ENCODE measurements at places on chromosomes 3 and 15.

DNA sequence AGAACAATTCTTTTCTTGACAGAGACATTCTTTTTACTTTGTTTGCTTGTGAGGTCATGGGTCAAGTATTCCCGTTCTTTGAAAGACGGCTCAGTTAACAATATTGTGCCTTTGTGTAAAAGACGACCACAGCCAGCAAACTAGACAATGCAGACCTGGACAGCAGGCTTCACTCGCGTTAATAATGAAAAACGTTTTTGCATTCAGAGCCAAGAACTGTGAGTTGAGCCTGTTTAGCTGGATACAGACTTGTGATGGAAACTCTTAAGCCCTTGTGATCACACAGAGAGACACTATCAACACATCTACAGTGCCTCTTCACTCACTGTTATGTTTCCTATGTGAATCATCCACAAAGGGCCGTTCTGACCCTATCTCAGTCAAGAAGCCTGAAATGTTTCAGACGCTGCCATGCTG lies 37.3 kb upstream of the CMTM7 start:
- DNase-seq = no peak

- no peak for DNase-seq
Observed at GRCh38 chr3:106025151-106025722, 156.4 kb upstream of the CBLB start.

DNA sequence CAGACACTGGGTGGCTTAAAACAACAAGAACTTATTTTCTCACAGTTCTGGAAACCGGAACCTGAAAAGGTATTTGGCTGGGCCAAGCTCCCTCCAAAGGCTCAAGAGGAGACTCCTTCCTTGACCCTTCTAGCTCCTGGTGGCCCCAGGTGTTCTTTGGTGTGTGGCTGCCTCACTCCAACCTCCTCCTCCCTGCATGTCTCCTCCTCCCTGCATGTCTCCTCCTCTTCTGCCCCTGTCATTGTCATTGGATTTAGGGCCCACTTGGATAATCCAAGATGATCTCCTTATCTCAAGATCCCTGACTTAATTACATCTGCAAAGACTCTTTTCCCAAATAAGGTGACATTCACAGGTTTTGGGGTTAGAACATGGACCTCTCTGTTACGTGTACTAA lies 69.8 kb upstream of the MFGE8 start:
- no peak for DNase-seq

DNA sequence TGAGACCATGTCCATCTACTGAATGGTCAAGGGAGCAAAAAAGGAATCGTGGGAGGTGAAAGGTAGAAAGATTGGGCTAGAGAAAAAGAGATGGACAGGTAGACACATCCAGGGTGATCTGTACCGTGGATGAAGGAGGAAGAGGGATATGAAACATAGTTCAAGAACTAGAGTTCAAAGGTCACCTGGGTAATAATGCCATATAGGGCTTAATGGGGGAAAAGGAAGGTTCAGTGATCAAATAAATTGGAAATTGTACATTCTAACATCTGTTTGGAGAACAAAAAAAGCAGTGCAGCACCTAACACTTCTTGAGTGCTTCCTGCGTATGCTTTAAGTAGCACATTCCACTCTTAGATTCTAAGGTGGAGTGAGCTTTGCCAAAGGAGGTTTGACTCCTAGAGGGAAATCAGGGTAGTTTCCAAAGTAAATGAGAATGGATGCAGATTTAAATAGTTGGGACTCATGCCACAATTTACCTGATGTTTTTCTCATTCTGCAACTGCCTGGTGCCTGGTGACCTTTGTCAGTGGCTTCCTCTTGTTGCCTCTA lies 46.6 kb downstream of the MITF start:
- no peak for DNase-seq

DNA sequence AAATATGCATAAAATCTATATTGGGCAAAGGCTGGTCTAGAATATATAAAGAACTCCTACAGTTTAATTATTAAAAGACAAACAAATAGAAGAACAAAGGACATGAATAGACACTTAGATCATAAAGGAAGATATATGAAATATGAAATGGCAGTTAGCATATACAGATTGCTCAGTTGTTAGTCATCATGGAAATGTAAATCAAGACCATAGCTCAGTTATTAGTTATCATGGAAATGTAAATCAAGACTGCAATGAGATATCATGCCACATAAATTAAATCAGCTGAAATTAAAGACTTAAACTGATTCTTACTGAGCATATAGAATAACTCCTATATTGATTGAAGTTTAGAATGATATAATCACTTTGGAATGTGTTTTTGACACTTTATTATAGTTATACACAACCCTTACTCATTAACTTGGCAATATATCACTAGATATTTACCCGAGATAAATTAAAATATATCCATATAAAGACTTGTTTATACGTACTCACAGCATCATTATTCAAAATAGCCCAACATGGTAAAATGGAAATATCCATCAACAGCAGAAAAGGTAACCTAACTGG lies 45.2 kb upstream of the GOLGA8B start:
- DNase-seq = no peak

DNA sequence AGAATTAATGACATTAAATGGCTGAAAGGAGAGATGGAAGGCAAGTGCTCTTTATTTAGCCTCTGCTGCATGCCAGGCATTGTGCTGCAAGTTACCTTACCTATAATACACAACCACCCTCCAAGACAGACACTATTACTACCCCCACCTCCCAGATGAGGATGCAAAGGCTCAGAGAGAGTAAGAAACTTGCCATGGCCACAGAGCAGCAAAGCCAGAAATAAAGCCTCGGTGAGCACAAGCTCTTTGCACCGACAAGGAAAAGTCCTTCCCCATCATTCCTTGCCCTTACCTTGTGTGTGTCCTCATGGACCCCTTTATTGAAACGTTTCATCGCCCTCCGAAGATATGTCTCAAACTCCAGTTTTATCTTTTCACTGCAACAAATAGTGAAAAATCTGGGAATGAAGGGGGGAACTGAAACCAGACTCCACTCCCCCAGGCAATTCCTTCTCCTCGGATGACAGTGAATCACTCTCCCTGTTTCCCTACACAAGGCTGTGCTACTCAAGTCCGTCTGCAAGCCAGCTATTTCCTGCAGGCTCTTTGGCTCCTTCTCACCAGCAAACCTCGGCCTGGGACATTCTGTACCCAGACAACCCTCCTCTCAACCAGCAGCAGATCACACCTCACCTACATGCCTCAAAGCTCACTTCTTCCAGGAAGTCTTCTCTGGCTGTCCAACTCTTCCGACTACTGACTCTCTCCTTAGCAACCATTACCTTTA lies 11.4 kb downstream of the XPC start:
- no peak for DNase-seq

- no peak for DNase-seq
Observed at GRCh38 chr3:86782286-86782685, 208.7 kb downstream of the VGLL3 start.

DNA sequence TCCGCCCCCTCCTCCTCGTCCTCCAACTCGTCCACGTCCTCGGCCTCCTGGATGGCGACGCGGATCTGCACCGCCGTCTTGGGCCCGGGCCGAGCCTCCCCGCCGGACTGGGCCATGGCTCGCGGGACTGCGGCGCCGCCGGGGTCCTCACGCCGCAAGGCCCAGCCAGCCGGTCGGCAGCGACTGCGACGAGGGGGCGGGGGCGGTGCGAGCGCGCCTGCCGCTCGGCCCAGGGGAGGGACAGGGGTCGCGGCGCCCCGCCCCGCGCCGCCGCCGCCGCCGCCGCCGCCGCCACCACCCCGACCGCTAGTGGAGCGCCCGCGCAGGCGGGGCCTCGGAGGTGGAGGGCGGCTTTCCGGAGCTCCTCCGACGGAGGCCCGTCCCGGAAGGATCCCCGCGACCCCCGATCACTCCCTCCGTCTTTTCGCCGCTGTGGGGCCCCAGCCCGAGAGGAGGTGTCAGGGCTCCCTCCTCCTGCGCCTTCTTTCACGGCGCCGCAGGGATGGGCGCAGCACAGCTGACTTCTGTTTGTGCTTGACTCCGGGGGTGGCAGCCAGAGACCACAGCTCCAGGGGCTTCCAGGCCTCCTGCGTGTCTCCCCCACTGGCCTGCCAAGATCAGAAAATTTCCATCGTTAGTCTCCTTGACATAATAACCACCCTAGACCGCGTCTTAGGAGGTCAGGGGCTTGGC lies at the start of gene LARP6:
Gene LARP6 (minus strand): TSS at position 185 of the 693 bp plus-strand sequence. CDS start 69 bp downstream, at position 116.
- DNase-seq = no peak

DNA sequence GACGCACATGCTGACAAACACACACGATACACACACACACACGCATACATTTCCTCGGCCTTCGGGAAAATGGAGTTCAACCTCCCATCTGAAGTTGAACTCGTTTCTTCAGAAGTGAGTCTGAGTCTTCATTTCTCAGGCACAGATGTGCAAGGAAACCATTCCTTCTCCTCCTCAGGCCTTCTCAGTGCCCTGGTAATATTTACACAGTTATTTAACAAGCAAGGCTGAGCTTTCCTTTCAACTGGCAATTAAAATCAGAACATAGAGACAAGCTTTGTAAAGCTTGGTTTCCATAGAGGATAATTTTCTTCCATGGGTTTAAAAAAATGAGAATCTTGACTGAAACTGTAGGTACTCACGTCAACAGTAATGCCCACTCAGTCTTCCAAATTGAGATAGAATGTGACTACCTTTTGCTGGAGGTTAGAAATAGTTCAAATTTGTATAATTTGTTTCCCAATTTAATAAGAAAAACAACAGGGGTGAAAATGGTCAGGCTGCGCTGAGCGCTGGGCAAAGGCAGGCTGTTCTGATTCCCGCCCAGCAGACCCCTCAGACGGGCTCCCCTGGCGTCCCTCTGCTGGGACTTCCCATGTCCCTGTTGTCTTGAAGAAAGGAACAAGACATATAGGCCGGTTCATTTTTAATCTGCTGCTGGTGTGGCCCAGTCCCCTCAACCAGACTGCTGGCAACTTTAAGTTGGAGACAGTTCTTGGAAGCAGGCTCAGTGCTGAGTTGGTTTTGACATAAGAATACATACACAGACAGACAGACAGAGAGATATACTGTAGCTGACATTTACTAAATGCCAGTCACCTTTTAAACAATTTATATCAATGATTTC lies 174.3 kb downstream of the XXYLT1 start:
- no peak for DNase-seq

DNA sequence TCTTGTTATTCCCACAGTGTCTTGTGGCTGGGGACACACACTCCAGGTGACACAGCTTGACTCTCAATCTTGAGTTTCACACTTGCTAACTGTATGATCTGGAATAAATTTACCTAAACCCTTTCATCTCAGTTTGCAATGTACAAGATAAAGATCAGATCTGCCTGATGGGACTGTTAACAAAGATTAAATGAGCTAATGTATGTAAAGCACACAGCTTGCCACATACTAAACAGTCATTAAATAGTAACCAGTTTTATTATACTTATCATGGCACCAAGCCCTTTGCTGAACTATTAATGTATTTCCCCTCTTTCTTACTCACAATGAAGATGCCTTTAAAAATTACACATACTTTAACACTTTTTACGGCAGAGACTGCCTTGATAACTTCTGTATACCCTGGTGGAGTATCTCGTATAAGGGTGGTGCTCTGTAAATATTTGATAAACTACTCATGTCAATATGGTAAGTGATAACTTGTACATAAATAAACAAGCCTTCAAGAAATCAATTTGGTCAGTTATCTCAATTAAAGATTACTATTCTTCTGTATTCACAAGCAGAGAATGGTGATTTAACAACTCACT lies 184.5 kb downstream of the STAG1 start:
- DNase-seq = no peak

DNA sequence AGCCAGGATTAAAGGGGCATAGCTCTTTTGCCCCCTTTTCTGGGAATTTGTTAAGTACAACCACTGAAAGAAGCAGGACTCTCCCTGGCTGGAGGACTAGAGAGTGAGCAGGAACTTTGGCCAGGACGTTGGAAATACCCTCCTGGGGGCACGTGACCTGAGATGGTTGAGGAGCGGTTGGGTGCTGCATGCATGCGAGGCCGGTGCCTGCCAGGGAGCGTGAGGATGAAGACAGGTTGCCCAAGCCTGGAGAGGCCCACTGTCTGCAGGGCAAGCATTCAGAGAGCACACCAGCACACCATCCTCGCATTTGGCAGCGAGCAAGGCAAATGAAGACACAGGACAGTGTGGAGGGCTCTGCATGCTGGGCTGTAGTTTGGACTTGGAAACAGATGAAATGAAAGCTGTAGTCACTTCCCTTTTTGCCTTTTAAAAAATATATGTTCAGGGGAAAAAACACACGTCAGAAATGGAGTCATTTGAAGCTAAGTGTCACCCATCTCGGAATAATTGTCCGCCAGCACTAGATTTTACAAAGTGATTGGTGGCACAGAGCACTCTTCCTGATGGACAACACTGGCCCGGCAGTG lies 217.6 kb downstream of the SLCO3A1 start:
- no peak for DNase-seq

GRCh38 chr15:40443255-40443654 lies 2.5 kb downstream of the BAHD1 start:
- no peak for DNase-seq

- DNase-seq = no peak
Observed at GRCh38 chr3:182861348-182861747, 68.0 kb downstream of the ATP11B start.

DNA sequence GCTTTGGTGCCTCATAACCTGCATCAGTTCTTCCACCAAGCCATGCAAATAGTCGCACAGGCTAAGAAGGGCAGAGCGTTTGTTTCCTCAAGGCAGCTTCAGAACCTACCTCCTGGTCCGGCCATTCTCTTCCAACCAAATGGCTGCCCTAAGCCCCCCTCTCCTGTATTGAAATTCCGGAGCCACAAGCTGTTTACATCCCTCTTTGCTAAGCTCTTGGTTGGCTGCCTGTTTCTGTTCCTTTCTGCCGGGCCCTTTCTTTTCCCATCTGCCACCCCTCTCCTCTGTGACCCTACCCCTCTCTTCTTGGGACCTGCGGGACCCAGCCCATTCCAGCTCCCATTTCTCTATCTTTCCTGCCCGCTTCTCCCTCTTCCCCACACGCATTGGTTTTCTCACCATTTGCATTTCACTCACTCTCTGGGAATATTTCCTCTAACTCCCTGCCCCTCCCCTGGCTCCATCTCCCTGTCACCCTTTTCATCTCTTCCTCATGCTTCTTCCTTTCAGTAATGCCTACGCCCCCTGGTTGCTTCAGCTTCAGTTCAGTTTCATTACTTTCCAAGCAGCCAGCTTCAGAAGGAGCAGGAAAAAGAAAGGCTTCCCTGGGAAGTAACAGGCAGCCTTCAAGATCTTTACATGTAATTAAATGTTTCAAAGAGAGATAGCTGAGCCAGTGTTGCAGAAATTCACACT lies 113.5 kb downstream of the RAB11A start:
- DNase-seq = no peak

GRCh38 chr3:48460517-48460902 lies 14.0 kb downstream of the ATRIP start:
- DNase-seq = no peak

DNA sequence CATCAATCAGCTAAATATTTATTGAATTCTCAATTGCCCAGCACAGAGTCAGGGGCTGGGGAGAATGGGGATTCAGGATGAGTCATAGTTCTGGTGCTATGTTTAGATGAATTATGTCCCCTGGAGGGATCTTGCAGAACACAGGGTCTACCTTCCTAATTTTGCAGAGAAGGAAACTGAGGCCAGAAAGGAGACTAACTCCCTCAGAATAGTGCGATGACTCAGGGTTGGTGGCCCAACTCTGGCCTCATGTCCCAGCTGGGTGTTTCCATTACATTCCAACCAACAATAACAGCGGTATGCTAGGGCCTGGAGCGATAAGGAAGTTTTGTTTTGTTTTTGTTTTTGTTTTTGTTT lies 270.9 kb downstream of the TLE3 start:
- no peak for DNase-seq

Data from central memory CD4-positive, alpha-beta T cell (primary cell).